T-helper 2 cell treated with Interferon-gamma antibody and Interleukin-4, amounts not matched to agents 5 μg/mL and 100 μg/mL, for 36 hours (primary cell): ENCODE measurements at places on chromosomes 13 and 19.

DNA sequence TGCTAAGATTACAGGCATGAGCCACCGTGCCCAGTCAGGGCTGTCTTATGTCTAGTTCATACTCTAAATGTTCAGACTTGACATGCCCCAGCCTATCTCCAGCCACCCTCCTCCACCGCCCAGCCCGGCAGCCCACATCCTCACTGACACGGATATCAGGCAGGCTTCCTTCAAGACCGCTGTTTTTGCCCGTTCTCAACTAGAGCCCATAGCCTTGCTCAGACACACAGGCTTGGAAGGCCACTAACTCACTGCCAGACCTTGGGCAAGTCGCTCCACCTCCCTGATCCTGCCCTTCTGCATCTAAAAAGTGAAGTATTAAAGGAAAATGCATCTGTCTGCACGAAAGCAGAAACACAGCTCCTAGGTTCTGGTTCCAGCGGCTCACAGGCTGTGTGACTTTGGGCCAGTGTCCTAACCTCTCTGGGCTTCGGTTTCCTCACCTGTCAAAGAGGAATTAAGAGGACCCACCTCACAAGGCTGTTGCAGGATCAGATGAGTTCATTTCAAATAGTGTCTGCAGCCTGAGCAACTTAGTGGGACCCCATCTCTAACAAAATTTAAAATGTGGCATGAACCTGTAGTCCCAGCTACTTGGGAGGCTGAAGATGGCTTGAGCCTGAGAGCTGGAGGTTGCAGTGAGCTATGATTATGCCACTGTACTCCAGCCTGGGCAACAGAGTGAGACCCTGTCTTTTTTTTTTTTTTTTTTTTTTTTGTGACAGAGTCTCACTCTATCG is 14.5 kb upstream of the CERS4 start:
- H3K4me1 ChIP-seq = peaks cover 35% of the 10 kb centered on the region
- peaks cover 3% of the 10 kb centered on the region for H3K36me3 ChIP-seq
- H3K27ac ChIP-seq = peak overlapping the region; percentile 93
- peak; percentile 41 for DNase-seq

DNA sequence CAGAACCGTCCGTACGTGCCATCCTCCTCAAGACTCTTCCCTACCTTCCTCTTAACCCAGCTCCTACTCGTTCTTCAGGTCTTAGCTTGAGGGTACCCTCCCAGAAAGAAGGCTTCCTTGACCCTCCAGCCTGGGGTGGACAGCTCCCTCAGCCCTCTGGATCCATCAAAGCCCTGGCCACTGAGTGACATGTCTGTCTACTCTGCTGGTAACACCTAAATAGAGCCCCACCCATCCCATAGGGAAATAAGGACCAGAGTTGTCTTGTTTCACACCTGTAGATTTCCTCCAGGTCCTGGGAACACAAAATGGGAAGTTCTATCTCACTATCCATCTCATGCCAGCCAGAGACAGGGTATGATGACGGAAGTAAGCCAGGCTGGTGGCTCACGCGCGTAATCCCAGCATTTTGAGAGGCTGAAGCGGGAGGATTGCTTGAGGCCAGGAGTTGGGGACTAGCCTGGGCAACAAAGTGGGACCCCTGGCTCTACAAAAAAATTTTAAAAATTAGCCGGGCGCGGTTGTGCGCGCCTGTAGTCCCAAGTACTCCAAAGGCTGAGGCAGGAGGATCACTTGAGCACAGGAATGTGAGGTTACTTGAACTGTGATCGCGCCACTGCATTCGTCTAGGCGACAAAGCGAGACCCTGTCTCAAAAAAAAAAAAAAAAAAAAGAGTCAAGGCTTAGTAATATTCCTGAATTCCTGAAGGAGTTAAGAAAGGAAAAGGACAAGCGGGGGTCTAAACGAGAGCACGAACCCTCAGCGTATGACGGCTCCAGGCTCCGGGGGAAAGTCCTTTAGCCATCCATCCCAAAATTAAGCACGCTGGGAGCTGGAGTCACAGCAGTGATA is 566 bp upstream of the CCDC97 start:
- H3K36me3 ChIP-seq = peaks cover 64% of the 10 kb centered on the region
- peak overlapping the region; percentile 98 for H3K4me3 ChIP-seq
- no peaks in the 10 kb centered on the region for H3K27me3 ChIP-seq
- peak overlapping the region; percentile 94 for H3K27ac ChIP-seq

DNA sequence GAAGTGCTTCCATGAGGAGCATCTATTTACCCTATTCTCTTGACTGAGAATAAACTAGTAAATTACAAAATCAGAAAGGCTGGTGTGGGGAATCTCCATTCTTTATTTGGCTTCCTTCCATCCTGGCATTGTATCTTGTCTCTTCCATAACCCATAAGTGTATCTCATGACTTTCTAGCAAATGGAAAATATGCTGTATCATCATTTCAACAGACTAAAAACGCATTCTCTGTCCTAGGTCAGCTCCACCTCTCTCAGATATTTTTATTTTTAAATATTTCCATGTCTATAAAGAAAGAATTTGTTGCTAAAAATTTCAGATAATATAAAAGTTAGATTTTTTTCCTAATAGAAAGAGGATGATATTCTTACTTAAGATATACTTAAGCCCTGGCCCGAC is 154.2 kb upstream of the MYO16 start:
- DNase-seq = no peak
- no peaks in the 10 kb centered on the region for H3K4me1 ChIP-seq
- H3K27me3 ChIP-seq = no peaks in the 10 kb centered on the region
- no peak overlapping the region for H3K4me3 ChIP-seq

- peaks cover 82% of the 10 kb centered on the region for H3K36me3 ChIP-seq
- no peak overlapping the region for H3K4me3 ChIP-seq
- no peaks in the 10 kb centered on the region for H3K27me3 ChIP-seq
- H3K27ac ChIP-seq = no peak overlapping the region
- no peaks in the 10 kb centered on the region for H3K4me1 ChIP-seq
Observed at GRCh38 chr19:21158523-21159135, 16.8 kb downstream of the ZNF431 start.

DNA sequence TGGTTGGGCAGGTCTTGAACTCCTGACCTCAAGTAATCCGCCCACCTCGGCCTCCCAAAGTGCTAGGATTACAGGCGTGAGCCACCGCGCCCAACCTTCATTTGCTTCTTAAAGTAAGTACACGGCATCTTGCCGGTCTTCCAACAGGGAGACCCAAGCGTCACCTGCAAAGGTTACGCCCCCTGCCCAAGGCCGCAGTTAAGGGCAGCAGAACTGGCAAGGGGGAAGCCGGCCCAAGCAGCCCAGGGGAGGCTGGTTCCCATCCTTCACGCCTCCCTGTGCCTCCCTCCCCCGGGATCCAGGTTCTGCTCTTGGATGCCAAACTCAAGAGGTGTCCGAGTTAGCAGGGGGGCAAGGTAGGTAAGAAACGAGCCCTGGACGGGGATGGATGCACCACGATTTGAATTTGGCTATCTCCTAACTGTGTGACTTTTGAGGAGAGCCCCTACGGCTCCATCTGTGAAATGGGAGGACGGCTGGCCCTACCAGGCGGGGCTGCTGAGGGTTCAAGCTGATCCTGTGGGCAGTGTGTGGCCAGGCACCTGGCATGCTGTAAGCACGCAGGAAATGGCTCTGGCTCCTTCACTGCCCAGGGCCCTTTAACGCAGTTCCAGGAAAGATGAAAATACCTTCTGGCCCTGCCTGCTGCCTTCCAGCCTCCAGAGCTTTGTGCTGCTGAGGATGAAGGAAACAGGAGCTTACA is 9.0 kb downstream of the RFX1 start:
- peaks cover 30% of the 10 kb centered on the region for H3K36me3 ChIP-seq
- H3K4me3 ChIP-seq = no peak overlapping the region
- peaks cover 7% of the 10 kb centered on the region for H3K4me1 ChIP-seq

DNA sequence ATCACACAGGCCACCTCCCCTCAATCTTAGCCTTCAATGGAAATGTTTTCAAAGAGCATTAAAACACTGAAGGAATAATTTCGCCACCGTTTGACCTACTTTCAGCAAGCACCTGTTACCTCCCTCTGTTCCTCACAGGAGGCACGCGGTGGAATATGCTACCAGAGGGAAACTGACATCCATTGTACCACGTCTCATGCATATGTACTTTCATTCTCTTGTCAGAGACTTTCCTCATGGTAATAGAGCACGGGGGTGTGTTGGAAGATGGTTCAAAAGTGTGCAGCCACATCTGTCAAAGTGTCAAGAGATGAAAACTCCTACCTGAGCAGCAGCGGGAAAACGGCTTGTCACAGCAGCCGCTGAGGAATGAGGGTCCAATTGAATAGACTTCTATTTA is 143.4 kb downstream of the NALCN start:
- H3K4me3 ChIP-seq = no peak overlapping the region
- no peaks in the 10 kb centered on the region for H3K4me1 ChIP-seq
- no peak overlapping the region for H3K27ac ChIP-seq
- peaks cover 3% of the 10 kb centered on the region for H3K27me3 ChIP-seq

DNA sequence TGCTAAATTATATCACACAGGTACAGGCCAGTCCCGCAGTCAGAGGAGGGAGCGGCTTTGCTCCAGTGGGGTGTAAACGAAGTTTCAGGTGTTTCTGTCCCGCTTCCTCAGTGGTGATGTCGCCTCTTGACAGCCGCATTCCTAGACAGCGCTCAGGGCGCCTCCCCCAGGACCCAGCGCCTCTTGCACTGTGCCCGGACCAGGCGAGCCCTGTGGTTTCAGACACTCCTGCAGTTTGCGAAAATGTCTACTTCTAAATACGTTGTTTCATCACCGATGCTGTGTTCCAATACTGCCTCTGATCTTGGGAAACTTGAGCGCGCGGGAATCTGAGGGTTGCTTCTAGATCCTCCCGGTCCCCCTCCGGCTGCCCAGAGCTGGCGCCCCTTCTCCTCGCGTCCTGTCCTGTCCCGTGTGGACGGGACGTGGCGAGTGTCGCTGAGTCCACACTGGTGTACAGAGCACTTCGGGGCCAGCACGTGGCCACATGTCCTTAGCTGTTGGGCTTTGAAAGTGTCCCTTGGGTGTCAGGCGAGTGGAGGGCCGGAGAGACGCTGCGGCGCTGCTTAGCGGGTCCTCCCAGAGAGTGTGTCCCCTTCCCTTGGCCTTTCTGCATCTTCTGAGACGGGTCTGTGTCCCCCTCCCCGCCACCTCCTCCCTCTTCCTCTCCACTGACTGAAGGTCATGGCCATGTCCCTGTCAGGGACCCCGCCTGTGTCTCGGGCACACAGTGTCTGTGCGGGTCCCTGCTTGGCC is 14.6 kb upstream of the RPS15 start:
- H3K36me3 ChIP-seq = peaks cover 42% of the 10 kb centered on the region
- no peak for DNase-seq
- H3K4me3 ChIP-seq = no peak overlapping the region
- H3K27me3 ChIP-seq = no peaks in the 10 kb centered on the region
- H3K27ac ChIP-seq = no peak overlapping the region
- no peaks in the 10 kb centered on the region for H3K4me1 ChIP-seq

GRCh38 chr19:38386971-38387549 is 774 bp downstream of the GGN start:
- peak overlapping the region; percentile 89 for H3K4me3 ChIP-seq
- H3K4me1 ChIP-seq = peaks cover 13% of the 10 kb centered on the region
- H3K27ac ChIP-seq = peak overlapping the region; percentile 38
- peaks cover 23% of the 10 kb centered on the region for H3K27me3 ChIP-seq

GRCh38 chr13:73167028-73167820 is 108.4 kb downstream of the KLF5 start:
- no peaks in the 10 kb centered on the region for H3K4me1 ChIP-seq
- H3K27me3 ChIP-seq = no peaks in the 10 kb centered on the region
- no peak for DNase-seq
- no peak overlapping the region for H3K27ac ChIP-seq
- H3K36me3 ChIP-seq = no peaks in the 10 kb centered on the region

DNA sequence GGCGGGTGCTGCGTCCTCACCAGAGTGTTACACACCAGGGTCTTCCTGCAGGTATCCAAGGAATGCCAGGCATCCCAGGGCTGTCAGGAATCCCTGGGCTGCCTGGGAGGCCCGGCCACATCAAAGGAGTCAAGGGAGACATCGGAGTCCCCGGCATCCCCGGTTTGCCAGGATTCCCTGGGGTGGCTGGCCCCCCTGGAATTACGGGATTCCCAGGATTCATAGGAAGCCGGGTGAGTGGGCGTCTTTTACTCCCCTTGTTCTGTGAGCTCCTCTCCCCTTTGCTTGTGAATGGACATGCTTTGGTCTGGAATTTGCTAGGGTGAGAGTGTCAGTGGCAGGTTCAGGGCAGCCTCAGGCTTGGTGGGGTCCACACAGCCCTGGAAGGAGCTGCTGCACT is 75.9 kb downstream of the RAB20 start:
- no peaks in the 10 kb centered on the region for H3K4me1 ChIP-seq
- H3K36me3 ChIP-seq = no peaks in the 10 kb centered on the region
- H3K27ac ChIP-seq = no peak overlapping the region
- no peaks in the 10 kb centered on the region for H3K27me3 ChIP-seq

DNA sequence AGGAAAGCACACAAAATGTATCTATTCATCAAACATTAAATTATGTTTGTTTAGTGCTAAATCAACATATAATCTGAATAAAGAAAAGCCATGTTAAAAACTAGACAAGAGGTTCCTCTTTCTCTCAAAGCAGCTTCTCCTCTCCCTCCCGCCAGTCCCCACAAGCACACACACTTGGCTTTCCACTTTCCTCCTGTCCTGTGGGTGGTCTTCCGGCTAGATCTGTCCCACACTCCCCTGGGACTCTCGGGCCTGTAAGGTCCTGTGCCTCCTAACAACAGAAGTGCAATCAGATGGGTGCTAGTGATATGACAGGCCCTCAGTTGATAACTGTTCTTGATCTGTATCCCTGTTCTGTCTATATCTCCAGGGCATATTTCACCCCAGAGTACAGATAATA is 45.6 kb upstream of the RAP2A start:
- no peaks in the 10 kb centered on the region for H3K27me3 ChIP-seq
- no peak overlapping the region for H3K27ac ChIP-seq
- DNase-seq = no peak
- H3K36me3 ChIP-seq = peaks cover 16% of the 10 kb centered on the region
- peaks cover 12% of the 10 kb centered on the region for H3K4me1 ChIP-seq

DNA sequence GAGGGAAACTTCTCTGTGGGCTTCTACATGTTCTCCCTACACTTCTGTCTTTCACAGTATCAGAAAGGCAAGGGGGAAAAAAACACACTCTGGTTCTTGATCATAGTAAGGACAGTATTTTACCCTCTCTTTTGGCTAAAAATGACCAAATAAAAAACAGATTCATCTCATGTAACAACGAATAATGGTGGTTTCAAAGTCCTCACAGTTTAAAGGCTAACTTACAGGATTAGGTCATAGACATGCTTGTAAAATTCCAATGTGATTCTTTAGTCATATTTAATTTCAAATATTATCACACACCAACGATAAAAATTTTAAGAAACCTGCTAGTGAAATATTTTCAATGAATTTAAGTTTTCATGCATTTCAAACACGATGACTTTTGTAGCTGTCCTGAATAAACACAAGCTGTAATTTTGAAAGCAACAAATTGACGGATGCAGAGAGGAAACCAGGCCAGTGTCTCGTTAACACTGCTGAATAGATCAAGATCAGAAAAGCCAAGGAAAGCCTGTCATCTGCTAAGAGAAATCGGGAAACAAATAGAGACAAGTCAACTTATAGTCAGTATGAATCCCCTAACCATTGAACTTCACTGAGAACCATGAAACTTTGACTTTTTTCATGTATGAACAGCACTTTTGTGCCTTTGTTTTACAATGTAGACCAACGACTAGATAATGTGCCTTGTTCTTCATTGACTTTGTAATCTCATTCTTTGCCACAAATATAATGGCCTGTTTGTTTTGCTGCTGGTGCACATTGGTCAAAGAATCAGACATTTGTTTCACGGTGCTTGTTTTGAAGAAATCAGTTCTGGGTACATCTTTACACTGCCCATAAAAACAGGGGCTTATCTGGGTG is 22.0 kb downstream of the MBNL2 start:
- no peak for DNase-seq
- no peak overlapping the region for H3K4me3 ChIP-seq
- H3K27ac ChIP-seq = no peak overlapping the region
- H3K4me1 ChIP-seq = peaks cover 14% of the 10 kb centered on the region
- no peaks in the 10 kb centered on the region for H3K36me3 ChIP-seq
